ENCODE measurements at places on chromosomes 6 and 20.

- DNase-seq, result peak; percentile 66
These were observed 110.2 kb upstream of the ZNF184 start for GRCh38 chr6:27582928-27583725.

DNA sequence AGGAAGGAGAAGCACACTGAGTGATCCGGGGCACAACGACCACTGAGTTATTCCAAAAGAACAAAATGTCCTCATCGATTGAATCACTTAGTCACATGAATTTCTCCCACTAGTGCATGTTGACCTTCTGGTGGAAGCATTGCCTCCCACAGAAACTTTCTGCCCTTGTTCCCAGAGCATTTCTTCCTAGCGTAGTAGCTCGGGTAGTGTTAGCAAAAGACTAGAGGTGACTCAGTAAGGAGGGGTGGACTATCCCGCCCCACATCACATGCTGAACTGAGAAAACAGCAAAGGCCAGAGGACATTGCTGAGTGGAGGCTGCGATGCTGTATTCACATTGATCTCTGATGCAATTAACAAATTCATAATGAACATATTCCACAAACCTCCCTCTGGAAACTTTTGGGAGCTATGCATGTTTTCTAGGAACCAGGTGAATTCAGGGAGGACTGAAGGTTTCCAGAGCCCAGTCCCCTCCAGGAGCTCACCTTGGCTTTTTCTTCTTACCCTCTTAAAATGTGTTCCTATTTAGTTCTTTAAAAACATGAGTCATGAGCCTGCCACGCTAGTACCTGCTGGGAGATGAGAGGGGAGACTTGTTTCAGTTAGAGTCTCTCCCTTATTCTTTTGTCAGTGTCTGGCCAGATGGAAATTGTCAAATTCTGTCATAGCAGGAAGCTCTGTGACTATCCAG is 507.9 kb downstream of the CDH26 start:
- no peak for DNase-seq

GRCh38 chr6:148343047-148343782 is 577 bp downstream of the SASH1 start:
- no peak for DNase-seq

DNA sequence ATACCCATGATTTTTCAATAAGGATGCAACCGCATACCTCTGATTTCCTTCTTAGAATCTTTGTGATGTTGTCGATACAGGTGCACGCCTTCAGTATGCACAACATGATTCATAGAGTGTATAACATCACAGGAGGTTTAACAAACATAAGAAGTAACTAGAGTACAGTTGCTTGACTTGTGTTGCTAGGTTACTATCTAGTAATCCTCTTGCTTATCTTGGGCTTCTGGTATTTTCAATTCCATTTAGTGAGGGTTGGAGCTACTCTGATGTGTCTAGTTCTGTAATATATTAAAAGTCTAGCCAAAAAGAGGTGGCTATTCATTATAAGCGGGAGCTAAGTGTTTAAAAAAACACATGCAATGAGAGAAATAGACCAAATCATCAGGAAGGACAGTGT is 85.5 kb upstream of the TENT5A start:
- no peak for DNase-seq

DNA sequence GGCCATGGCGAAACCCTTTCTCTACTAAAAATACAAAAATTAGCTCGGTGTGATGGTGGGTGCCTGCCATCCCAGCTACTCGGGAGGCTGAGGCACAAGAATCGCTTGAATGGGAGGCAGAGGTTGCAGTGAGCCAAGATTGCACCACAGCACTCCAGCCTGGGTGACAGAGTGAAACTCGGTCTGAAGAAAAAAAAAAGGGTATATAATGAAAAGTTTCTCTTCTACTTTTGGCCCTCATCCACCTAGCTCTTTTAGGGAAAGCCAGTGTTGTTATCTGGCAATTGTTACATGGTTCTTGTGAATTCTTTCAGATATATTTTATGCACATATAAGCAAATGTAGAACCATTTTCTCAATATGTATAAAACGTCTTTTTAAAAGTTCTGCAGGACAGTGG is 19.0 kb downstream of the KIF3B start:
- DNase-seq, result no peak

- DNase-seq, result no peak
These were observed 353.7 kb downstream of the FRK start for GRCh38 chr6:115706981-115707380.

DNA sequence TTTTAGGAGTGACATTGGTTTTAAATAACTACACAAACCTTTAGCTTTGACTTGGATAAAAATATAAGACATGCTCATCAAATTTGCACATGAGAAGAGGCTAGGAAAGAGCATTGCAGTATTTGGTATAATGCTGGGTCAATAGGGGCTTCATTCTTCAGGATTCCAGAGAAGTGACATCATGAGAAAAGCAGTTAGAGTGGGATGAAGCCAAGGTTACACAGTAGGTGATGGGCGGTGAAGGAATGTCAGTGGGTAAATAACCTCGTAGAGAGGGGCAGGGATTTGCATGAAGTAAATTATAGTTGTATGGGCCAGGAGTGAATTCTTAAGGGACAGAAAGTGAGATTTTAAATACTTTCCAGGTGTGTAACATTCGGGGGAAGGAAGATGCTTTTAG is 216.2 kb downstream of the RFPL4B start:
- DNase-seq, result no peak

DNA sequence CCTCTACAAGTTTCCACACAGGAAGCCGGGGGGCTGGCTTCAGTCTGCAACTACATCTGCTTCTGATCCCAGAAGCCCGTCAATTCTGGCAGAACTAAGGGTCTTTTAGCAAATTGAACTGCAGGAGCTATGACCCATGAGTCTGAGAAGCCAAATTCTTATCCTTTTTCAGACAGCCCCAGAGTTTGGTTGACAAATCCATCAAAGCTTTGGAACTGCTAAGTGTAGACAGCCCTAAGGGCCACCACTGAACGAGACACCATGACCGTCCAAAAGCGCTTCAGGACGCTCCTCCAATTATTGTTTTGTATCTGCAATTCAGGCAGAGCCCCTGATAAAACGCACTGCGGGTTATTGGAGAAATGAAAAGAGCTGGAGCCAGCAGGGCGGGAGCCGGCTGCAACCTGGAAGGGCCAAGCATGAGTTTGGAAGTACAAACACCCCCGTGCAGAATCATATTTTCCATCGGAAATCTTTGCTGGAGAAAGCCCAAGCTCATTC is 67.1 kb downstream of the GNAS-AS1 start:
- DNase-seq, result no peak

GRCh38 chr6:114892211-114892610 is 549.4 kb upstream of the HS3ST5 start:
- no peak for DNase-seq

DNA sequence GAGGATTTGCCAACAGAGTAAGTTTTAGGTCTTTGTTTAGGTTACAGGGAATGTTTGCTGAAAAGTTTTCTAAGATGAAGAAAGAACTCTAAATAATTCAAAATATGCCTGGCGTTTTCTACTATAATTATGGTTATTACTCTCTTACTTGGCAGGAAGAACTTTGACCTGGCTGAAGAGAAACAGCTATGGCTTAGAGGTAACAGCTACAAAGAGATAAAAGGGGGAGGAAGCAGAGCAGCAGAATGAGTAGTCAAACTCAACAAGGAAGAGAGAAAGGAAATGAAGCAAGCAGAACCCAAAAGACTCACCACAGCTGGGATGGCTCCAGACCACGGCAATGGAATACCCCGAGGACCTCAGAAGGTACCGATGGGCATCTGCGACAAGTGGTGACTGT is 95.6 kb downstream of the KIF16B start:
- DNase-seq, result no peak

DNA sequence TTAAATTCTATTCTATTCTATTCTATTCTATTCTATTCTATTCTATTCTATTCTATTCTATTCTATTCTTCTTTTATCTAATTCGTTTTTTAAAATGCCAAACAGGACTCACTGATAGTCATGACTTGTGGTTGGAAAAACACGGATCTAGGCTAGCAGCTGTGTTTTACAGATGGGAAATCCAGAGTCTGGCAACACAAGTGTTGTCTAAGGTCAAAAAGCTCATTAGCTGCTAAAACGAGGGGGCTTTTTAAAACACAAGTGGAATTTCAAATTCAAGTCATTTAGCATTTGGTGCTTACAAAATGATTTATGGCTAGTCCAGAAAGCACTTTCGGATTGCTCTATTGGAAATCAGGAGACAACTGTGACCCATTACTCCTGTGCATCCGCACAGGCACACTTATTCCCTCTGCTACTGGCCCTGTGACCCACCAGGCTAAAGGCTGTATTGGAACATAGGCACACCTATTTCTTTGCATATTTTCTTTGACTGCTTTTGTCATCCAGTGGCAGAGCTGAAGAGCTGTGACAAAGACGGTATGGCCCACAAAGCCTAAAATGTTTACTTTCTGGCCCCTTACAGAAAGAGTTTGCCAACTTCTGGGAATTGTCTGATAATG is 17.8 kb upstream of the MLIP start:
- no peak for DNase-seq

GRCh38 chr6:117481926-117482239 is 591 bp upstream of the DCBLD1 start:
- DNase-seq, result no peak

- DNase-seq, result peak; percentile 15
These were observed 45.8 kb downstream of the QKI start for GRCh38 chr6:163460307-163460782.

DNA sequence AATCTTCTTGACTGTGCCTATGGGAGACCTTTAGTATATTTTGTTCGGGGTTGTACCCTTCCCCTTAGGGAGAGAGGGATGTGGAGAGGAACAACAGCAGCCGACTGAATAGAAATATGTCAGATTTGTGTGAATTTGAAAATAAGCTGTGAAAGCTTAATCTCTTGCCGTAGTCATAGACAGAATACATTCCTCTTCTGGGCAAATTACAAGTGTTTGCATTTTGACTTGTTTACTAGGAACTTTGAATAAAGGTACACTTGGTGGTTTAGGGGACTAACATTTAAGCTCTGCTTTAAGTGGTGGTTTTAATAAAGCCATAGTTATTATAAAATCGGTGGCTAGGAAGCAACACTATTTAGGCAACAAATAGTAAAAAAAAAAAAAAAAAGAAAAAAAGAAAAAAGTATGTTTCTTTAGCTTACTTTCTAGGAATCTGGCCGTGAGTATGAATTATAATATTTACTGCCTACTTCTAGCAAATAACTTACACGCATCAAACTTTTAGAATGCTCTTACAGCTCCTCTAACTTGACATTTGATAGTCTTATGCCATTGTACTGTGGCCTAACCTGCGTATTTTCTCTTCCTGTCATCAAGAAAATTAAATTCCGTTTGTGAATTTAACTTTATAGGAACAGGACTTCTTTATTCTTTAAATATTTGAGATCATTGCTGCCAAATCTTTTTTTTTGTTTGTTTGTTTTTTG is 65.1 kb downstream of the ZBTB2 start:
- DNase-seq, result no peak

GRCh38 chr6:3480009-3480408 is 23.2 kb upstream of the SLC22A23 start:
- DNase-seq, result no peak

DNA sequence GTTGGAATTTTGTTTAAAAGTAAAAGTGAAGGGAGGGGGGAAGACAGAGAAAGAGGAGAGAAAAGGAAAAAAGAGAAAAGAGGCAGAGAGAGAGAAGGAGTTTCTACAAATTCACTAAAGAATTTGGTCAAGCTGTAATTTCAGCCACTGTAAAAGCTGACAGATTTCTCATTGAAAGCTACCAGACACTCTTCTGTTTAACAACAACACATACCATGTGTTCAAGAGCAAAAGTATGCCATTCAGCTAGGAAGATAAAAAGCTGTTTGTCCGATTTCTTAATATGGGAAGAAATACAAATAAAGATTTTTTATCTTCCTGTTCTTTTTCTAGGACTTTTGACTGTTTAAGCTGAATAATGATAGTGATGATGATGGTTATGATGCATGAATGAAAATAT is 204.8 kb upstream of the RSPO3 start:
- no peak for DNase-seq

GRCh38 chr6:150636808-150637207 is 37.1 kb downstream of the PLEKHG1 start:
- DNase-seq, result no peak

DNA sequence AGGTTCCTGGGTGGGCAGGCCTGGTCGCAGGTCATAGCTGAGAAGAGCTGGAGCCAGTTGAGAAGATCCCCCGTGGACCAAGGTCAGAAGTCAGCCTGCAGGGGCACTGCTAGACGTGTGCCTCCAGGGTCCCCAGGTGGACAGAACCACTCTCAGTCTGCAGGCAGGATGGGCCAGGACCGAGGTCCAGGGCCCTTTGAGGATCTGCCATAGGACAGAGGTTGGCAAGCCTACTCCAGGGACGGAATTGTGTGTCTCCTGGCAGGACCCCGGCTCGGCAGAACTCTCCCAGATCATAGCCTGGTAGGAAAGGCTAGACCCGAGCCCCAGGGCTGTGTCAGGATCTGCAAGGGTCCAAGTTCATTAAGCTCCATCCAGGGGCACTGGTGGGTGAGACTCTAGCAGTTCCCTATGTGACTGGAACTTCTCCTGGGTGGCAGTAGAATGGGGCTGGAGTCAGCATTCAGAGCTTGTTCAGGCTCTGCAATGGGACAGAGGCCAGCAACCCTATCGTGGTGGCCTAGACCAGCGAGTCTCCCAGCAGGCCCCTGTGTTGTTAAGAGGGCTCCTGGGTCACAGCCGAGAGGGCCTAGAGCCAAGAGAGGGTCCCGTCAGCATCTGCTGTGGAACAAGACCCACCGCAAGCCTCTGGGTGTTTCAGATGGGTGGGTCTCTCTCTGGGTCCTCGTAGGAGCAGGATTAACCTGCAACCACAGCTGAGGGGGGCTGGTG is 18.2 kb downstream of the TTLL2 start:
- DNase-seq, result no peak

DNA sequence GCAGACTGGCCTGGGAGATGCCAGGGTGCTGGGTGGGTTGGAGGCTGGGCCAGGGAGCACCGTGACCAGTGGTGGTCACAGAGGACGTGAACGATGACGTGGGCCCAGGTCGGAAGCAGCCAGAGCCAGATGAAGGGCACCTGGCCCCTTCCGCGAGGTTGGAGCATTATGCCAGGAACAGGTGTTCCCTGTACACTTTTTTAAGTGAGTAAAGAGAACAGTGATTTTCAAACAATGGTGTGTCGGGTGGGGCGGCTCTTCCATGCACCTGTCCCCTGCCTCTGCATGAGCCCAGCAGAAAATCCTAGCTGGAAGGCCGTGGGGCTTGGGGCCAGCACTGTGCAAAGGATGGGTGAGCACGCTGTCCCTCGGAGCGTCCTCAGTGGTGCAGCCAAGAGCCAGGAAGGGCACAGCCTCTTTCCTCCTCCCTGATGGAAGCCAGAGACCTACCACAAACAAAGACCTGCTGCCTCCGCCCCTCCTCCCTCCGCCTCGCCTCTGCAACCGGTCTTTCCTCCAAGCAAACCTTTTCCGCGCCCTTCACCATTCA is 350.5 kb downstream of the ZFAND3 start:
- no peak for DNase-seq

All from Jurkat, Clone E6-1 (cell line).